ENCODE measurements at places on chromosomes 7 and 10. TPM values are rescaled to one million over a fixed set of nuclear protein-coding genes. Genes with fewer than 3 reads are reported as not detected.

PDZD7 gene
- total RNA-seq: 3.5 TPM

RAPGEF5 gene
- total RNA-seq: not detected

COL26A1 gene
- total RNA-seq: not detected

ANKRD7 gene
- not detected for total RNA-seq

PAX2 gene
- not detected for total RNA-seq

MOGAT3 gene
- not detected for total RNA-seq

C10orf95 gene
- 0.35 TPM for total RNA-seq

LIPJ gene
- not detected for total RNA-seq

NUTM2A gene
- total RNA-seq: 0.86 TPM

PKD2L1 gene
- not detected for total RNA-seq

TDRD1 gene
- not detected for total RNA-seq

TUBB8 gene
- total RNA-seq: not detected

TET1 gene
- 4.3 TPM for total RNA-seq

ARHGAP19 gene
- 12.9 TPM for total RNA-seq

ASZ1 gene
- total RNA-seq: not detected

OGA gene
- 442 TPM for total RNA-seq
